Vagina (tissue), 2 donors: ENCODE measurements at places on chromosomes 16 and 17. TPM values are rescaled to one million over a fixed set of nuclear protein-coding genes. Genes with fewer than 3 reads are reported as not detected.

ARHGAP44 gene
- 3.2 TPM for total RNA-seq

ZNF287 gene
- total RNA-seq: 5.9 TPM

OR2C1 gene
- 0.74 TPM for total RNA-seq

ZNF385C gene
- total RNA-seq: 0.49 TPM

SMIM5 gene
- 2.2 TPM for total RNA-seq

PPP1R1B gene
- total RNA-seq: 9.3 TPM

AATK gene
- total RNA-seq: 6.4 TPM

KRTAP1-1 gene
- not detected for total RNA-seq

CD79B gene
- 3.9 TPM for total RNA-seq

FAHD1 gene
- total RNA-seq: 53.5 TPM

SPIRE2 gene
- 2.2 TPM for total RNA-seq

CYB5B gene
- 37.6 TPM for total RNA-seq

PDE6G gene
- not detected for total RNA-seq

HSD11B2 gene
- 30.2 TPM for total RNA-seq

AP2B1 gene
- 62.1 TPM for total RNA-seq

CMTM2 gene
- not detected for total RNA-seq

FZD2 gene
- total RNA-seq: 7.6 TPM

ITGAL gene
- total RNA-seq: 5.4 TPM

GLG1 gene
- total RNA-seq: 76.9 TPM

SLC12A3 gene
- total RNA-seq: not detected

MVD gene
- total RNA-seq: 33.1 TPM

SLC13A2 gene
- total RNA-seq: not detected

CFAP119 gene
- total RNA-seq: 1.7 TPM

FOXN1 gene
- total RNA-seq: 3.4 TPM

KNOP1 gene
- total RNA-seq: 7.9 TPM

FOXL1 gene
- 0.98 TPM for total RNA-seq

MMP2 gene
- total RNA-seq: 296 TPM

PDILT gene
- not detected for total RNA-seq

FAM83G gene
- total RNA-seq: 36.1 TPM

PROCA1 gene
- total RNA-seq: 1.5 TPM

CACNG5 gene
- not detected for total RNA-seq

ADORA2B gene
- total RNA-seq: 33.4 TPM

KLHL10 gene
- total RNA-seq: not detected

CDH16 gene
- total RNA-seq: 0.25 TPM

CSH1 gene
- not detected for total RNA-seq

CCL4L2 gene
- total RNA-seq: 5.2 TPM

KRT14 gene
- 1,546 TPM for total RNA-seq

MYH13 gene
- total RNA-seq: not detected

NOXO1 gene
- total RNA-seq: 1.2 TPM

CNGB1 gene
- not detected for total RNA-seq

CCL1 gene
- total RNA-seq: not detected

SLC4A1 gene
- total RNA-seq: not detected

KRT33A gene
- 1.5 TPM for total RNA-seq

AXIN2 gene
- total RNA-seq: 17.9 TPM

GNG13 gene
- total RNA-seq: not detected

TIMP2 gene
- total RNA-seq: 181 TPM

NPIPB2 gene
- 13.5 TPM for total RNA-seq

CD300A gene
- total RNA-seq: 4.2 TPM

TBC1D28 gene
- not detected for total RNA-seq

MMP15 gene
- 2.9 TPM for total RNA-seq

PRAC2 gene
- not detected for total RNA-seq

CCL4 gene
- 15.0 TPM for total RNA-seq
